ENCODE measurements at places on chromosomes 11 and 22.

DNA sequence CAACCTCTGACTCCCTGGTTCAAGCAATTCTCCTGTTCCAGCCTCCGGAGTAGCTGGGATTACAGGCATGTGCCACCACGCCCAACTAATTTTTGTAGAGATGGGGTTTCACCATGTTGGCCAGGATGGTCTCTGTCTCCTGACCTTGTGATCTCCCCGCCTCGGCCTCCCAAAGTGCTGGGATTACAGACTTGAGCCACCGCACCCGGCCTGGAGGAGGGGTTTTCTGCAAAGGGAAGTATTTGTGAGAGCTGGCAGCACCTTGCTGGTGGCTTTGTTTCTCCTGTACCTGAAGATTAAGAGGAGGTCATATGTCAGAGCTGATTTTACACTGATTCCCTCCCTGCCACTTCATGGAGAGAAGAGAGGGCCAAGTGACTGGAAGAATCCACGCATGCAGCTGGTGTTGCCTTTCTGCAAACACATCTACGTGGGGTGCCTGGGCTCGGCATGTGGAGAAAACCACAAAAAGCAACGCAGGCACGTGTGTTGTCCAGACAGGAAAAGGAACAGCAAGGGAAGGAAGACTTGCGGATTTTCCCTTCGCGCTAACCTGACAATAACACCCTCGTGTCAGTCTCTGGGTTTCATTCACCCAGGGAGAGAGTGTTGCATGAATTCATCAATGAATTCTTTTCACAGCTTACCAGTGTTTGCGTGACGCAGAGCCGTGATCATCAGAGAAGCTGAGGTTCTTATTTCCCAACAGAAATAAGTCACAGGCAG is 61.9 kb downstream of the TSPAN18 start:
- DNase-seq = no peak

DNA sequence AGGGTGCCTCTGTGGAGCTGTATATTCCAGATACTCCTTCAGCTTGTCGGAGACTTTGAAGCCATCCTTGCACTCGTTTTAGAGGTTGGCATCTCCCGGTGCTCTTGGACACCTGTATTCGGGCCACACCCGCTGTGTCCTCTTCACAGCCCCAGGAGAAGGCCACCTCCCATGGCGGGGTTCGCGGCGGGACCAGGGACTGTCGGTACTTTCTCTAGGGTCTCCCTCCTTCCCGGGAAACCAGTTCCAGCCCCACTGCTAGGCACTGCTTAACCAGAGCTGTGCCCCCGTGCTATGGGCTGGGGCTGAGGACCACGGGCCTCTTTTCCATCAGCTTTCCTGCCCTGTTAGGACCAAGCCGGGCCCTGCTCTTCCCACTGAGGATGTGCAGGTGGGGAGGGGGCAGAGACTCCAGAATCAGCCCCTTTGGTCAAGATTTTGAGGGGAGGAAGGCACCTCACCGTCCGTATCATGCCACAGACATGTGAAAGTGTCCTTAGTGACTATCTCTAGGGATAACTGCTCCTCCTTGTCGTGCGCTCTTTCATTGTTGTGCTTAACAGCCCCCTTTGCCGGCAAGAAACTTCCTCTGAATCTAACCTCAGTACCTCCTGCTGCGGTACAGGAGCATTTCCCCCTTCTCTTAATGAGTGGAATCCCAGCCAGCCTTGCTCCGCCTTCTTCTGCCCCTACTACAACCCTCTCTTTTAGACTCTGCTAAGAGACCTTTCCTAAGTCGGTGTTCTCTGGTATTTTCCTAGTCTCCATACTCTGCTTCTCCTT is 1.2 kb upstream of the B3GAT1 start:
- DNase-seq = no peak

DNA sequence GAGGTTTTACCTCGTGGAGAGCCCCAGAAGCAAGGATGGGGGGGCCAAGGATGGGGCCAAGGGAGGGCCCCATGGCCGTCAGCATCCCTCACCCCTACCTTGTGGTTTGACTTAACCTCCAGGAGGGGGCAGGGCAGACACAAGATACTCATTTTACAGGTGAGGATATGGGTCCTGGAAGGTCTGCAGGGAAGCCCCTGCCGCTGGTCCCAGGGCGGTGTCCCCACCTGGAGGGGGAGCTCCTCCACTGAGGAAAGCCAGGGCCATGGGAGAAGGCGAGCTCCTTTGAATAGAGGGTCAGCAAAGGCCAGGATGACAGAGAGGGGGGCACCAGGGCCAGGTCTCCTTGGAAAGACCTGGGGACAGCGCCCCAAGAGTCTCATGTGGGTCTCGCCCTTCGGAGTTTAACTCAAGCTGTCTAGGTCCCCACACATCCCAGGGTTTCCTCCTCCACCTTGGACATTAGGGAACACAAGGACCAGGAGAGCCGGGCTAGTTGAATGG is 5.9 kb upstream of the ADORA2A start:
- no peak for DNase-seq

GRCh38 chr22:38435010-38435409 is 20.0 kb downstream of the KCNJ4 start:
- no peak for DNase-seq

DNA sequence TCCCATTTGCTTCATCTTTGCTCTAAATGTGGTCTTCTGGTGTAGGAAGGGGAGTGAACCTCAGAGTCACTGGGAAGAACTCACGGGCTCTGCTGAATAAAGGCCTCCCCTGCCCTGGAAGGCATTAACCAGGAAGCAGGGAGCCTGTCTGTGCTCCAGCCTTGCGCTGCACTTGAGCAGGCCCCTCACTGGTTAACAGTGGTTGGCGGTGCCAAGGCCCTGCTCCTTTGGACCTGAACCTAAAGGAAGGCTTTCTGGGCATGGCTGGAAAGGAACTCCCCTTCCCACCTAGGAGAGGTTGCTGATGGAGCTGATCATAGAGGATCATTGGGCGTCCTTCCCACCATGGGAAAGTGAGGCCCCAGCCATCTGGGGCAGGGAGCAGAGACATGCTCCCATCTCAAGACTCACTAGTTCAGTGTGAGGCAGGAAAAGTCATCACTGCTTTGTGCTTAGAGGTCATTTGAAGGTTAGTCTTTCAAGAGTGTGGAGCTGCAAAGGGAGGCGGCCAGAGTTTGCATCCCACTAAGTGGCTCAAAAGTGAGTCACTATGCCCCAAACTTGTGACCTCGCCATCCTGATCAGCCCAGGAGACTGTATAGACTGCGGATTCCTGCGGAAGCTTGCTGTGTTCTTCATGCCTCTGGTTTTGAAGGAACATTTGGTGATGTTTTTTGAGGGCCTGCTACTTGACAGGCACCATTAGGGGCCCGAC is 50.4 kb downstream of the DBX1 start:
- no peak for DNase-seq

DNA sequence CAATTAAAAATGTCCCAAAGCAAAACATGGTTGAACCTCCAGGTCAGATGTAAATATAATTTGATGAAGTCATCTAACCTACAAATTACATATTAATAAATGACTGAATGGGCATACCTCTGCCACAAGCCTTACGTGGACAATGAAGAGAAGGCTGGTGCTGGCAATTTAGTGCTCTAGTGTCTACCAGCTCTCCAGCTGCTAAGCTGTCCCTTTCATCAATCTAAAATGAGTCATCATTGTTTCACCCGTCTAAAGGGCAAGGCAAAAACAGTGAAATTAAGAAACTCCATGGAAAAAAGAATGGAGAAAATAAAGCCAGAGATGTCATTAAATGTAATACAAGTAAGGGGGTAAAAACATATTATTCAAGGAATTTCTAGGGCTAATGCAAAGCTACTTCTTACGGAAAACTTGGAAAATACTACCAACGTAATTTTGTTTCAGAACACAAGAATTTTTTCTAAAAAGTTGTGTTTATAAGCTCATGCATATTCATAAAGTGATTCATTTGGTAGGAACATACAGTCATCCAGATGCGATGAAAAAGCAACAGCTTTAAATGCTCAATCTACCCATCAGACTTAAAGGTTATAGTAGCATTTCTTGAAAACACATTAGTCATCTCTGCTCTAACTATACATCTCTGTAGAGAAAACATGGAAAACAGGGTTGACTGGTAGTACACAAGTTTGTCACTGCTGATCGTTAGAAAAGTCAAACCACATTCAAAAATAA is 71.5 kb downstream of the SIK3 start:
- DNase-seq = peak; percentile 23

DNA sequence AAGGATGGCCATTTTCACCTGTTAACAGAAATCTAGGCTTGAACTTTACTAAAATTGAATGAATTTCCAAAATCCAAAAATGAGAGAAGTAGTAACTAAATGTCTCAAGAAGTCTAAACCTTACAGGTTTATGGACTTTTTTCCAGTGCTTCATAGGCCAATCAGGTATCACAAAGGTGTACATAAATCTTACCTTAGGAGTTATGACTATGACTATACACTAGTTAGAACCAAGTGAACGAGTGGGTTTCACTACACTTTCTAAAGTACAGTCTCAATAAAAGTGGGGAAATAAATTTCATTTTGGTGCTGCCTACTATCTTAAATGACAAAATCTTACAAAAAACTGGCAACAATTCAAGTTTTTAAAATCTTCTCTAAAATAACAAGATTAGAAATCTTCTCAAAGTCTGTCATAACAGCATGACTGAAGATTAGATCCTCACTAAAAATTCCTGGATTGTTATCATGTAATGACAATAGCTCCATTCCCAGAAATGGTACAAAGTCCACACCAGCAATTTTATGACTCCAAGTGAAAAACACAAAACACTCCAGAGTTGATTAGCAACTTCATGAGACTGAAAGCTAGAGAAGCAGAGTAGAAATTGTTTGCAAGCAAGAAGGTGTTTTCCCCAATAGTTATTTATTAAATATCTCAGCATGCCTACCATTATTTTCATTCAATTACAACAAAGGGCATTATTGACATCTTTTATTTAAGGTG is 20.9 kb downstream of the SOX6 start:
- no peak for DNase-seq

- no peak for DNase-seq
Observed at GRCh38 chr11:9664276-9665171, 647 bp downstream of the SWAP70 start.

- no peak for DNase-seq
Observed at GRCh38 chr11:128417607-128418324, 169.6 kb downstream of the ETS1 start.

DNA sequence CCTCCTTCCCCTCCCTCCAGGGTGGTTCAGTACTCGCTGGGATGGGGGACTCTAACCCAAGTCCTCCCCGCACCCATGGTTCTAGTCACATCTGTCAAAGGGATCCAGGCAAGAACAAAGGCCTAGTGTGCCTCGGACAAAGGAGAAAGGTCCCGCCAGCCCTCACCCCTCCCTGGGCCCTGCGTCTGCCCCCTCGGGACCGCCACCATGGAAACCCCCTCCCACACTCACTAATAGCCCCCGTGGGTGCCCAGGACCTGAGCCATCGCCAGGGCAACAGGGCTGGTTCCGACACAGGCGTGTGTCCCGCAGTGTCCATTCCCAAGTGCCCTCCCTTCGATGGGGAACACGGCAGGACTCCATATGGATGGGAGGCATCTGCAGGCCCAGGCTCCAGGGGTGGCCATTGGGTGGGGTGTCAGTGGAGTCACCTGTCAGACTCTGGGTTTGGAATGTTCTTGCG is 5.1 kb upstream of the CARNS1 start:
- DNase-seq = no peak

Data from MV-4-11 (cell line).